HEK293T (cell line): ENCODE measurements at places on chromosomes 12 and 14.

GRCh38 chr12:106115440-106115839, 23.3 kb downstream of the NUAK1 start:
- DNase-seq: no peak

- DNase-seq: no peak
Measured at GRCh38 chr12:110514363-110514762, 12.2 kb downstream of the RAD9B start.

DNA sequence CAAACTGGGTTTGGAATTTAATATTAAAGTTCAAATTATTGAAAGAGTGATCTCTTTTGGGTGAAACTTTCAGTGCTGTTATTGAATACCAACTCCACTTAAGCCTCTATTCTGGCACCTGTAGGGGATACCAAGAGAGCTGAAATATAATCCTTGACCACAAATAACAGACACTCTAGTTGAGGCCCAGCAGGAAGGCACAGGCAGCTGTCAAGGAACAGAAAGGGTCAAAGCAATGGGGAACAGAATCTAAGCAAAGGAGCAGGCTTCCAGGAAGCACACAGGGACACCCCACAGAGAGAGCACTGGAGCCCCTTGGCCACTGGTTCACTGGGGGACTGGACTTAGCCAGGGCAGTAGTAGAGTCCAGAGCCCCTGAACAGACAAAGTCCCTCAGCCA, 120.9 kb upstream of the SFSWAP start:
- no peak for DNase-seq

- DNase-seq: no peak
Measured at GRCh38 chr14:68637106-68638021, 155.5 kb downstream of the ZFP36L1 start.

GRCh38 chr12:42910656-42911055, 321.1 kb upstream of the PRICKLE1 start:
- DNase-seq: no peak
